ENCODE measurements at places on chromosomes 1 and 21. TPM values are rescaled to one million over a fixed set of nuclear protein-coding genes. Genes with fewer than 3 reads are reported as not detected.

Gene FAM72B
- 1.1 TPM for total RNA-seq

Gene ACOT7
- total RNA-seq, result 8.8 TPM

Gene C1orf141
- total RNA-seq, result 11.4 TPM

GRCh38 chr1:154166207-154166606 is 11.3 kb upstream of the NUP210L start:
- DNase-seq, result no peak

GRCh38 chr1:16077406-16078245 is 4.2 kb upstream of the FAM131C start:
- no peak for DNase-seq

- DNase-seq, result no peak
Observed at GRCh38 chr1:9047019-9047418, 20.8 kb upstream of the SLC2A7 start.

DNA sequence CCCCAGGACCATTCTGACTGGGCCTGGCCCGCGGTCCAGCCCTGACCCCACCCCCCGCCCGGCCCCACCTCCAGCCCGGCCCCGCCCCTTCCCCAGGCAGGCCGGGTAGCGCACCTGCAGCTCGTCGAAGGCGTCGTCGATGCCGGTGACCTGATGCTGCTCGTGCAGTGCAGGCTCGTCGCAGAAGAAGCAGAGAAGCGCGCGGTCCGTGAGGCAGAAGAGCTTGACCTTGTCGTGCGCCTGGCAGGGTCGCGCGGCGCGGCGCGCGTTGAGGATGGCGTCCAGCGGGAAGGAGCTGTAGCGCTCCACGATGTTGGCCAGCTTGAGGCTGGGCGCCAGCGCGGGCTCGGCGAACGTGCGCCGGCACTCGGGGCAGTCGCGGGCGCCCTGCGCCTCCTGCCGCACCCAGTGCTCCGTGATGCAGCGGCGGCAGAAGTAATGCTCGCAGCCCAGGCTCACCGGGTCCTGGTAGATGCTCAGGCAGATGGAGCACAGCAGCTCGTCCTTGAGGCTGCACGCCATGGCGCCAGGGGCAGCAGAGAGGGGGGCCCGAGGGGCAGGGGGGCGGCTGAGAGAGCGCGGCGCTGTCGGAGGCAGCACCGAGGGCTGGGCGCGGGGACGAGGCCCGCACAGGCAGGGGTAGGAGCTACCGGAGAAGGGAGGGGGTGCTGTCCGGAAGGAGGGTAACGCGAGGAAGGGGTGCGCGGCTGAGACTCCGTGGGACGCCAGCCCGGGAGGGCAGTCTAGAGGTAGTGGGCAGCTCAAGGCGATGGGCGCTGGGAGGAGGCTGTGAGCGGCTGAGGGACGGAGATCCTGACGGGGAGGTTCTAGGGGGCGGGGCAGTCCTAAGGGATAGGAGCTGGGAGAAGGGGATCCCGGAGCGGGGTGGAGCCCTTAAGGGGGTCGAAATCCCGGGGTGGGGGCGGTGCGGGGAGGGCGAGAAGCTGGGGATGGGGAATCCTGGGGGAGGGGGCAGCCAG is 642 bp downstream of the TRIM62 start:
- DNase-seq, result peak; percentile 66

GRCh38 chr1:192566657-192567056 is 8.9 kb upstream of the RGS1 start:
- no peak for DNase-seq

DNA sequence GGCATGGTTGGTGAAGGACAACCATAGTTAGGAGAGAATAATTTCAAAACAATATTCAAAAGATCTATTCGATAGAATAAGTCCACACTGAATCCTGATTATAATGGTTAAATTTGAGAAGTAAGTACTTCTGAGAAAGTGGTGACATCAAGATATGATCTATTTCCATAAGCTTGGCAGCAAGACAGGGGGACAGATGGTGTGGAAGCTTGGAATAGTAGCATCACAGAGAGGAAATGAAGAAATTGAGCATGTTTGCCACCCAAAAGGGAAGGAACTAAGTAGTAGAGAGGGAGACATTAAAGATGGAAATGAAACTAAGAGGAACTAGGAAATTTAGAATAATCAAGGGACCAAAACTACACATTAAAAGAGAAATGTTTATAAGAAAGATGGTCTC is 94.5 kb downstream of the OLFM3 start:
- no peak for DNase-seq

GRCh38 chr1:41416552-41417334 is 55.5 kb downstream of the FOXO6 start:
- DNase-seq, result peak; percentile 69
